Hematopoietic multipotent progenitor cell (in vitro differentiated cells): ENCODE measurements at places on chromosomes 2 and 18. TPM values are rescaled to one million over a fixed set of nuclear protein-coding genes. Genes with fewer than 3 reads are reported as not detected.

DNA sequence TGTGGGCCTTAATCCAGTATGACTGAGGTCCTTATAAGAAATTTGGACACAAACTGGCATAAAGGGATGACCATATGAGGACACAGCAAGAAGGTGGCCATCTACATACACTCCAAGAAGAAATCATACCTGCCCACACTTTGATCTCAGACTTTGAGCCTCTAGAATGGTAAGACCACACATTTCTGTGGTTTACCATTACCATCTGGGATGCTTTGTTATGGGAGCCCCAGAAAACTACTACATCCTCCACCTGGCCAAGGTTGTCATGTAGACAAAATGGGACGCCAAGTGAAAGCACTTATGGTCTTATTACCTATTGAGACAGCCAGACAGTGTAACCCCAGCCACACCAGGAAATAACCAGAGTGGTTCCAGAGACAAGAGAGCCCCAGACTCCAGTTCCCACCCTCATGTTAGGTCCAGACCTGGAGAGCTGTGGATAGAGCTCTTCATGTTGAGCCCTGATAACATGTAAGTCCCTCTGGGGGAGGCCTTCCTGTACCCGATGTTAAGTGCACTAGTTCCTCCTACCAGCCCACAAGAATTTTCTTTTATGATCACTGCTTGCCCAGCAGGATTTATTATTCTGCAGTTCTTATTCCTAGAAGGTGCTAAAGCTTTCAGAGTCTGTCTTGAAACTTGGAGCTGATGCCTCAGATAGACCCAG lies 4.6 kb upstream of the ADD2 start:
- no peak for DNase-seq

- no peak for DNase-seq
These were observed 131.2 kb downstream of the AGPS start for GRCh38 chr2:177523781-177524180.

Gene CPO
- total RNA-seq: not detected

DNA sequence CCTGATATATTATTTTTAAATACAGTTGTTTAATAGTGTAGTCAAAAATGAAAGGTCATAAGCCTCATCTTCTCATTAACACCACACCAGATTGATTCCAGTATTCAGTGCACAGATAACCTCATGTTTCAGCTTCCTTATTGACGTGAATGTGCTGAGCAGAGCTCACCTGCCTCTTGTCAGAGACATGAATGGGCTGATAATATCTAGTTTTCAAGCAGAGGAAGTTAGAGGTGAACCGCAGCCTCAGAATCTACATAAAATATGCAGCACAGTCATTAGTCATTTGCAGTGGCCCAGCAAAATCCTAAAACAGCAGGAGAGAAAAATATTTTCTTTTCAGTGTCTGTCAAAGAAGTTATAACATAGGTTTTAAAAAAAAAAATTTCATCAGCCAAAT lies 216.2 kb downstream of the GBX2 start:
- DNase-seq: peak; percentile 55

GRCh38 chr2:127083819-127084503 lies 23.0 kb downstream of the BIN1 start:
- DNase-seq: no peak

DNA sequence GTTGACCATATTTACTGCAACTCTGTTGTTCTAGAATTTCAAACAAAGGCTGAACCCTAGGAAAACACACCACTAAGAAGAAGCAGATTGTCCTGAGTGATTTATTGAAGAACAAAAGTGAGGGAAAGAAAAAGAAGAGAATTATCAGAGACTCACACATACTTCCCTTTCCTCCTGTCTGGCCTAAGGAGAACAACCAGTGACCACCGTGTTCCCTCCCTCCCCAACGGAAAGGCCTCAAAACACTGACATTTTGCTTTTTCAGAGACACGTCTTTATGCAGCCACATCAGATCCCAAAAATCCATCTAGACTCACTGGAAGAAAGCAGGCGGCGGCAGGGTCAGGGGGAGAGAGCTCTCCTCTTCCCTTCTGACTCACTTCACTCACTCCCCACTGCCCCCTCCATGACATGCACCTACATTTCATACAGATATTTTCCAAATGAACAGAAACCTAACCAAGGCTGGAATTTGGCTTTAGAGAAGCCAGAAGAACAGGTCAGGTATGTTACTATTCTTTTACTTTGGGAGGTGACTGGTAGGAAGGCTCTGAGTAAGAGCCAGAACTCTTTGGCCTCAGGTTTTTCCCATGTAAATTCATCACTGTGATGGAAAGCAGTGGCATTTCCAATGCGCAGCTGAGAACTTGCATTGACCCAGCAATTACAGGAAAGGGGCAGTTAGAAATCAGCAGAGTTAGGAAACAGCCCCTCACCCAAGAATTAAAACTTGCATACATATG lies 169.9 kb downstream of the BCL11A start:
- DNase-seq: peak; percentile 62

DNA sequence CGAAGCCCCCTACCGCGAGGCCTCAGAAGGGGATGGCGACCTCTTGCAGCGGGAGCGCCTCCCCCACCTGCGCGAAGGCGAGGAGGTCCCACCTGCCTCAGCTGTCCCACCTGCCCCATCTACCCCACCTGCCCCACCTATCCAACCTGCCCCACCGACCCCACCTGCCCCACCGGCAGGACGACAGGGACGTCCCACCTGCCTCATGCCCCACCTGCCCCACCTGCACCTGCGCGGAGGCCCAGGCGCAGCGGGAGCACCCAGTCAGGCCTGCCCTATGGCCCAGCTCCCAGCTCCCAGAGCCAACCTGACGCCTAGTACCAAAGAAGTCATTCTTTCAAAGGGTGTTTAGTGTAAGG lies 489.1 kb upstream of the SMIM21 start:
- no peak for DNase-seq

Gene ZSWIM2
- total RNA-seq: not detected

Gene DARS1
- 57.6 TPM for total RNA-seq
